Fibroblast of lung (primary cell): ENCODE measurements at places on chromosomes 7 and 10.

- no peak for DNase-seq
These were observed 311.0 kb upstream of the IMMP2L start for GRCh38 chr7:111873326-111873646.

- DNase-seq = no peak
These were observed 957.0 kb upstream of the LRRTM3 start for GRCh38 chr10:65968871-65969270.

- DNase-seq = no peak
These were observed 107.4 kb upstream of the KLF14 start for GRCh38 chr7:130841416-130841815.

DNA sequence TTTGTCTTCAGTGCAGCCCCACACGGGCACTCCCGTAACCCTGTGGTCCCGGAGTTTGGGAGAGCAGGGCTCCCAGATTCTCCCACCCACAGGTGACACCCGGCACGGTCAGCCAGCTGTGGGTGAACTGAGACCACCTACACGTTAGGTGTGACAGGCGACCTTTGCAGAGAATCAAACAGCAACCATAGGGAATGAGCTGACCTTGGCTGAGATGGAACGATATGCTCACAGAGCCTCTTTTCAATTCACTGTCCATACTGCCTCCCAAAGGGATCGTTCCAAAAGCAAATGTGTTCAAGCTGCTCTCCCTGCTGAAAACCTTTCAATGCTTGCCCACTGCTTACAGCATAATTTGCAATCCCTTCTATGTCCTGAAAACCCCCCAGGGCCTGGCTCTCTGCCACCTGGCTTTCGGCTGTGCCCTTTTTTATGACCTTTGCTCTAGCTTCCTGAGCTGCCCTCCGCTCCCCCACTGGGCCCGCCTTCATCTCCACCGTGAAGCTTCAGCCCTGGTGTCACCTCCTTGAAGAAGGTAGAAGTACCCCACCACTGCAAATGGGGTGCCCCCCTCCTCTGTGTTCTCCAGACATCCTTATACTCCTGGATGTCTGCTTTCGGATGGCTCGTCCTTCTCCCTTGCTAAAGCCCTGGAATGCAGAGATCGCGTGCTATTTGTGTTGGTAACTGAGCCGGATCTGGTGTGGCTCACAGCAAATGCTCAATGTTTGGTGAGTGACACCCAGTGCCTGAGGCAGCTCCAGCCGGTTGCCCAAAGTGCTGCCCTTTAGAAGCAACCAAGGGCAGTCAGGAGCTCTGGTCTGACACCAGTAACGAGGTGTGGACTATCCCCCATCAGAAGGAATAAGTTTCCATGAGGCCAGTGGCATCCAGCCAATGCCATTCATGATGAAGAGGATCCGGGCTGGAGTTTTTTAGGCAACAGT lies 90.4 kb downstream of the KIAA1549 start:
- peak; percentile 54 for DNase-seq

- no peak for DNase-seq
These were observed 178.7 kb downstream of the CACNA2D1 start for GRCh38 chr7:82264783-82265305.

- DNase-seq = peak; percentile 55
These were observed 2.4 kb downstream of the ABCC2 start for GRCh38 chr10:99784727-99785441.

DNA sequence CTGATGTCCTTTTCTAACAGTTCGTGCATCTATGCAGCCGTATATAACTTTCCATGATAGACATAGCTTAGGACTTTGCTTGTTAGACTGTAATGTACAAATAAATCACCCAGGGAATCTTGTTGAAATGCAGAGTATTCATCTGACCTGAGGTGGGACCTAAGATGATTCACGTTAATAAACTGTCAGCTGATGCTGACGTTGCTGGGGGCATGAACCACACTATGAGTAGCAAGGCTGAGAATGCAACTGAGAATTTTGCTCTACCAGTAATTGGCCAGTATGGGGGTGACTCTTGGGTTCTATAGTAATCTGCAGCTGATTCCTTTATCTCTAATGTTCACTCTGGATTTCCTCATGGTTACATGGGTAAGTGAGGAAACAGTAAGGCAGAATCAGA lies 130.1 kb upstream of the MALRD1 start:
- peak; percentile 90 for DNase-seq

GRCh38 chr10:105138358-105138757 lies 497.3 kb downstream of the SORCS3 start:
- no peak for DNase-seq

DNA sequence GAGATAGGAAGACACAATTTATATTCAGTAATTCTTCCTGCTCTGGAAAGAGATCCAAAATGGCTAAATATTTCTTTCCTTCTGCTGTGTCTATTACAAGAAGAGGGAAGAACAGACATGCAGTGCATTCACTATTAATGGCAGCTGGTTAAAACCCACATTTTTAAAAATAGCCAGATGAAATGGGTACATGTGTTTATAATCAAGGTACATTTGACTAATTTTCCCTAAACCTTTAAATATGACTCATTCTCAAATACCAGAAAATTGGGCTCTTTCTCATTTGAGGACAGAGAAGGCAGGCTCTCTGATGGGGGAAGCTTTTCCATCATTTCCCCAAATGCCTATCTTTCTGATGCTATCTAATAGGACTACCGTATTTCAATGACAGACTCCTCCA lies 215.7 kb upstream of the HABP2 start:
- DNase-seq = peak; percentile 5

DNA sequence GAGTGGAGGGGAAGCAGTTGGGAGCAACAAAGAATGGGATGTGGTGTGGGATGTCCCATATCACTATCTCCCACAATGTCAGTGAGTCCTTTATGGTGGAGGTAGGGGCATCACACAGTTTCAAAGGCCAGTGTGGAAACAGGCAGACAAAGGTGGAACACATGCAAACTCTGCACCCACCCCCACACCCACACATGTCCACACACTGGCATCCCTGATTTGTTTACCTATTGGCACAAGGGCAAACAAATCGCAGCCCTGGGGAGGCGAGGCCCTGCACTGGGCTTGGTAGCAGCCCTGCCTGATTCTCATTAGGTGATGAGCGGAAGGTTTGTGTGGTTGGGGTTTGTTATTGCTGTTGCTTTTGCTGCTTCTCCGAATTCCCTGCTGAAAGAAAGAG lies 243.3 kb downstream of the GRID1 start:
- no peak for DNase-seq

DNA sequence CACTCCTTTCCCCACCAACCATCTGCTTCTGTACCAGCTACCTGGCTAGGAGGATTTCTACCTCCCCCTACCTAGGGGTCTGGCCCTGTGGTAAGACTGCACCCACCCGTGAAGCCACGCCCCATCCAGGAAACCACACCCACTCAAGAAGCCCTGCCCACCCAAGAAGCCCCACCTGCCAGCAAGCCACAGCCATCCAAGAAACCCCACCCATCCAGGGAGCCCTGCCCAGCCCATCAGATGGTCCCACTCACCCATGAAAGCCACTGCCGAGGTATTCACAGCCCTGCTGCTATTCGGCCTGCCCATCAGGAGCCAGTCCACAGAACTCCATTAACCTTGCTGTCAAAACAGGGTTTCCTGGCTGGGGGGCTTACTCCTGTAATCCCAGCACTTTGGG lies 15.6 kb upstream of the MUC3A start:
- no peak for DNase-seq

- no peak for DNase-seq
These were observed 57.0 kb upstream of the OPN4 start for GRCh38 chr10:86597306-86597705.

- DNase-seq = peak; percentile 28
These were observed 6.0 kb downstream of the CLDN15 start for GRCh38 chr7:101231644-101232043.

- no peak for DNase-seq
These were observed 46.1 kb downstream of the PTPRN2 start for GRCh38 chr7:158541346-158542010.

- DNase-seq = no peak
These were observed 590.5 kb downstream of the PARD3 start for GRCh38 chr10:34224639-34225038.
